ENCODE measurements at places on chromosomes 6 and 20.

GRCh38 chr20:18853946-18854646 lies 40.5 kb downstream of the SCP2D1 start:
- no peak for DNase-seq

DNA sequence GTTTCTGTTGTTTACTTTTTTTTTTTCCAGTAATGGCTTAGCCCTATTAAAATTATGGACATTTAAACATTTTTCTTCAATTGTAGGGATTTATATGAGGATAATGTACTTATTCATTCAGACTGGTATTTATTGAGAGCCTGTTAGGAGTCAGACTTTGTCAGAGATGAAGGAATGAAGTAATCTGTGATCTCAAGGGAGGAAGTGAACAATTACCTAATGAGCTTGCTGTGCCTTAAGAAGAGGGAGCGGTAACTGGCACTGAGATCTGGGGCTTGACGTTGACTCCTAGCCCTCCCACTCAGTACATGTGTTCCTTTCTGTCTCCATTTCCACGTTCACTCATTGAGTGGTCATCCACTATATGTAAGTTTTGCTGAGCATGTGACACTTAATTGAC lies 12.6 kb downstream of the AFDN start:
- DNase-seq, result no peak

DNA sequence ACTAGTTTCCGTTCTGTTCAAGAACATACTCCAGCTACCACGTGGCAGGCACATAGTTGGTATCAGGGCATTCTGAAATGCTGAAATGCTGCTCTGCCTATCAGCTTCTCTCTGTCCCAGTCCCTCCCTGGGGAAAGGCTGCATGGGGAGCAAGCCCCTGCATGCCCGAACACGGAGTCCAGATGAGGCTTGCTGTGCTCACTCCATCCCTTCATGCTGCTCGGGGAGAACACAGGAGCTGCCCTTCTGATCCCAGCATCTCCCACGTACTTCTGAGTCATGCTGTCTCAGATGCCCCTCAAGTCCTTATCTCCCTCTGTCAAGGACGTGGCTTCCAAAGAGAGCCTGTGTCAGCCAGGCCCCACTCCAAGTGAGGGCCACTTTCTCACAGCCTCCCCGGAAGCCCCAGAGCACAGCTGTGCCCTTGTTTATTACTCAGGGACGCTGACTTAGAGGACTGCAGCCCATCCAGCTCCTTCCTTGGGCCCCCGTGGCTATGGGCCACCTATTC lies 29.4 kb downstream of the THBS2 start:
- no peak for DNase-seq

DNA sequence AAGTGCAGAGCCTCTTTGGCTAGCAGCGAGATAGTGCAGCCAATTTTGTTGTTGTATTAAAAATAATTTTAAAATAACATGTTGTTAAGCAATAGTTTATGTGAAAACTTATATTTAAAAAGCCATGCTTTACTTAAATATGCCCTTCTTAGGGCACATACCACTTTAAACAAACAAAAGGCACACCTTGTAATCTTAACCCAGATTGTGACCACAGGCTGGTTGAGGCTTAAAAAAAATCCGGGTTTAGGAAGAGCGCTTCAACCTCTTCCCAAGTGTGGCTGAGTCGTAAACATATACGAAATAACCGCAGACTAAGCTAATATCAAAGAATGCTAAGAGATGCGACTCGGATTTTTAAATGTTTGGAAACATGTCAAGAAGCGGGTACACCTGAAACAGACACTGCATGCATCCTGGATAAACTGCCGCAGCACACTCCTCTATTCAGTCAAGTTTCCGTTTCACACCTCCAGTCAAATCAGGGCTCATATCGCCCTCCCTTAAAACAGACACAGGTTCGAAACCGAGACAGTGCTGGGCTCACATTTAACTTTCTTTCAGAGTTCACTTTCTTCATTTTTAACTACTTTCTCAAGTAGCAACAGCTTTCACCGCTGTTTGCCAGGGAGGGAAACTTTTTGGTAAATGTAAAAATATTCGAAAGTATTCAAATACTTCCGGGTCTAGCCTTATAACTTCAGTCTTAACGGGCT lies 1.5 kb downstream of the DEK start:
- no peak for DNase-seq

DNA sequence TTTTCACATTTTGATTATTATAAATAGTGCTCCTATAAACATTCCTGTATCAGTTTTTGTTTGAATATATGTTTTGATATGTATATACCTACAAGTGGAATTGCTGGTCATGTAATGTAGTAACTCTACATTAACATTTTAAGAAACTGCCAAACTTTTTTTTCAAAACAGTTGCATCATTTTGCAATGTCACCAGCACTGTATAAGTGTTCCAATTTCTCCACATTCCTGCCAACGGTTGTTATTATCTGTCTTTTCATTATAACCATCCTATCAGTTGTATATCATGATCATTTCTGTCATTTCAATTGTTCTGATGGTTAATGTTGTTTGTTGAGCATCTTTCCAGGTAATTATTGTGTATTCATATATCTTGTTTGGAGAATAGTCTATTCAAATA lies 44.8 kb upstream of the SAMD5 start:
- DNase-seq, result no peak

GRCh38 chr6:20873425-20874190 lies 339.4 kb downstream of the CDKAL1 start:
- DNase-seq, result no peak
